ENCODE measurements at places on chromosomes 4 and X.

GRCh38 chrX:98480606-98481005, 1596.9 kb downstream of the RPA4 start:
- DNase-seq = no peak

DNA sequence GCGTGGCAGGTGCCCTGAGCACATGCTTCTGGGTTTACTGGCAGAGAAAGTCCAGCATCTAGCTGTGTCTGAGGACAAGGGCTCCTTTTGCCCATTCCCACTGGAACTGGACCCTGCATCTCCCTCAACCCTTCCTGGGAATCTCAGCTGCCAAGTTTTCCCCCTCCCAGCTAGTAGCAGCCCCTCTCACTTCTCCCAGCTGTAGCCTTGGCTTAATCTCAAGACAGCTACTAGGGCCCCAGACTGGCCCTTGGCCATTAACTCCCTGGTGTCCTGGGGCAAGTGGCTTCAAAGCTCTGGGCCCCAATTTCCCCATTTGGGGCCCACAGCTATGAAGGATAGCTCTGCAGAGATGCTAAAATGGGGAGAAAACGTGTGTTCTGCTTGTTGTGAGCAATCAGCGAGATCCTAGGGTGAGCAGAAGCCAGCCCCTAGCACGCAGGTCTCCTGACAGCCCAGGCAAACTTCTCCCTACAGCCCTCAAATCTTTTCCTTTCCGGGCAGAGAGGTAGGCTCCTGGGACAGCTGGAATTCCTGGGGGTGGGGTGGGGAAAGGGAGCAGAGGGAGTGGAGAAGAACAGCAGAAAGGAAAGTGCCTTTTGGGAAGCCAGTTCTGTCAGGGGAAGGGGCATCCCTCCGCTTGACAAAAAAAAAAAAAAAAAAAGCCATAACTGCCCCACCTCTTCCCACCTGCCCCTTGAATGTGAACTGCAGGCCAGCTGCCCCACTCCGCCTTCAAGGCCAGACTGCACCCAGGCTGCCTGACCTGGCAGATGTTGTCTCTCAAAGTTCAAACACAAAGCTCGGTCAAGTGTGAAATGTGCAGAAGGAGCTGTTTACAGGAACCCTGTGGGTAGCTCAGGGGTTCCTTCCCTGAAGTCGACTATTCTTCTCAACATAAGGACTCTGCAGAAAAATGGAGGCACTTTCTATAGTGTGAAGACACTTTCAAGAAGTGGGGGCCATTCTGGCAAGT, 16.6 kb downstream of the FGD1 start:
- no peak for DNase-seq

DNA sequence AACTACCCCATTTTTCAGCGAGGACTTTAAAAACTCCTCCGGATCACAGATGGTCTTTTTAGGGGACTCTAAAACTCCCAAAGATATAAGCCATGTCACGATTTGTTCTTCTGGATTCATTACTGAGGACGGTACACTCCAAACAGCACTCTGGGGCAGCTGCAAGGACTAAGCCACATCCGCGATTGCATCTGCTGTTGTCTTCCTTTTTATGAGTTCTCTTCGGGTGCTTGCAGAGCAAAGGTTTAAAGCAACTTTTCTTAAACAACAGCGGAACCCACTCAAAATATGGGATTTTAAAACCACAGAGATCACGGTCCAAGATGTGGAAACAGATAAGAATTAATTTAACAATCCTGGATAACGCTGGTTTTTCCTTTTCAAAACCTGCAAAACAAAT, at the start of gene ARHGEF6:
Gene ARHGEF6 (minus strand): TSS at position 170 of the 400 bp plus-strand sequence. CDS start 50 bp downstream, at position 120.
- no peak for DNase-seq

- no peak for DNase-seq
Observed at GRCh38 chrX:10102046-10102704, 54.6 kb upstream of the CLCN4 start.

GRCh38 chrX:46953597-46953996, 41.4 kb downstream of the JADE3 start:
- no peak for DNase-seq

GRCh38 chrX:15939737-15940136, 85.1 kb upstream of the AP1S2 start:
- no peak for DNase-seq

DNA sequence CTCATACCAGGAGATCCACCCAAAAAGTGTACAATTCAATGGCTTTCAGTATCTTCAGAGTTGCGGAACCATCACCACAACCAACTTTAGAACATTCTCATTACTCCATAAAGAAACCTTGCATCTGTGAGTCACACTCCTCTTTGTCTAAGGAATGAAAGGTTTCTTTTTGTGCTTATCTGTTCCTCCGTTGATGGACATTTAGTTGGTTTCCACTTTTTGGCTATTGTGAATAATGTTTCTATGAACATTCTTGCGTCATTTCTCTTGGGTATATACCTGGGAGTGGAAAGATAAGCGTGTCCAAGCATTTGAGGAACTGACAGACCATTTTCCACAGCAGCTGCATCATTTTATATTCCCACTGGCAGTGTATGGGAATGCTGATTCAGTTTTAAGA, 10.6 kb downstream of the FAM184B start:
- DNase-seq = no peak

DNA sequence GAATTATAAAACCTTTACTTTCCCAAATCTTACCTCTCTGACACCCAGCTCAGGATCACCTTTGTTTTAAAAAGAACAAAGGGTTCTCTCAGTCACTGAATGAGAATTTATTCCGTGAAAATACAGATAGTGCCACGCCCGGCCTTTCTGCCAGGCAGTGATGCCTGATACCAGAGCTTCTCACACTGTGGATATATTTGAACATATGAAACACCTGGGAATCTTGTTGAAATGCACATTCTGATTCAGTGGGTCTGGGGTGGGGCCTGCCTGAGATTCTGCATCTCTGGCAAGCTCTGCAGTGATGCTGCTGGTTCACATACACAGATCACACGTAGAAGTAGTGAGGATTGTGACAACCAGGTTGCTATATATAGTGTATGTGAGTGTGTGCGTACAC, 46.0 kb downstream of the ELOVL6 start:
- no peak for DNase-seq

GRCh38 chr4:181525634-181526033, 717.6 kb upstream of the TENM3 start:
- no peak for DNase-seq

DNA sequence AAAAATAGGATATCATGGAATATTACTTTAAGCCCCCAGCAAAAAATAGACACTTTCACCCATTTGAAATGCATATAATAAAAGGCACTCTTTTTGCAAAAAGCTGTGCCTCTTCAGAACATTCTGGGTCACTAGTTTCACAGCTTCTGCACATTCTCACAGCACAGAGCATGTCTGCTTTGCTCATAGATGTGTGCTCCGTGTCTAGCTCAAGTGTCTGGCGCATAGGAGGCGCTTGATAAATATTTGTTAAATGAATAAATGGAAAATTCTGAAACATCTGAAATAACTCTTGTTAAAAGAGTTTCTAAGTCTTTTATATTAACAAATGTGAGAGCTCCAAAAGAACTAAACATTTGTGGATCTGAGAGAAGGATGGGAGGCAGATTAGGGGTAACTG, 275.2 kb downstream of the PTTG2 start:
- DNase-seq = no peak

DNA sequence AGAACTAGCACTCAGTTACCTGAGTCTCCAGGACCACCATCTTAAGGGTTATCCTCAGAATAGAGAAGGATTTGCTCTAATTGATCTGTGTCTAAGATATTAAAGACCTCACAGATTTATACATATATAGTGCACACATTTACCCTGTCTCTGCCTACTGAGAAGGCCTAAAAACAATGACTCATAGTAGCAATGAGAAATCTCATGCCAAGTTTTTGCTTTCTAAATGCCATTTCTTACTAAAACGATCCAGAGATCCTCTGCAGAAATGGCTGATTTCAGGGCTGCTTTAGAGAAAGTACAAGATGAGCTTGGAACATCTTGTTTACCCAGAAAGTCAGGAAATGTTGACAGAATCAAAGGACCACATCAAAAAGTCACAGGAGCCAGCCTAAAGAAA, 79.1 kb upstream of the INPP4B start:
- no peak for DNase-seq

- DNase-seq = no peak
Observed at GRCh38 chr4:187362937-187363857, 632.4 kb upstream of the ZFP42 start.

- DNase-seq = no peak
Observed at GRCh38 chr4:83618991-83619645, 83.2 kb downstream of the GPAT3 start.

DNA sequence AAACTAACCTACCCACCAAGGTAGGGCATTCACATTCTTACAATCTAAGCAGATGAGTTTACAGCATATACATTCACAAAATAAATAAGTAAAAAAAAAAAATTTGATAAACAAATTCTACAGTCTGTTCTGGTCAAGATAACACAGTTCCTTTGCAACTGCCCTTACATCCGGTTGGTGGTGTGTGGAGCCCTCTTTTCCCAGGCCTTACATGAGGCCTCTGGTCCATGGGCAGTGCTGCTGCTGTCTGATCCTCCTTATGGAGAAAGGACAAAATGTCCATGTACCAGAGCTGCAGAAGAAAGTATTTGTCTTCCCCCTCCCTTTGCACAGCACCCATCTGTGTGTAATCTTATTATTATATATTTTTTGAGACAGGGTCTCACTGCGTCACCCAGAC, 2.2 kb upstream of the SEPTIN11 start:
- no peak for DNase-seq

- no peak for DNase-seq
Observed at GRCh38 chrX:1455948-1456280, 3.2 kb upstream of the ASMTL start.

- no peak for DNase-seq
Observed at GRCh38 chr4:174307694-174308093, 24.0 kb downstream of the CEP44 start.

- no peak for DNase-seq
Observed at GRCh38 chr4:84286048-84286447, 213.0 kb downstream of the NKX6-1 start.

GRCh38 chr4:21290562-21290961, 590.3 kb downstream of the PACRGL start:
- no peak for DNase-seq

DNA sequence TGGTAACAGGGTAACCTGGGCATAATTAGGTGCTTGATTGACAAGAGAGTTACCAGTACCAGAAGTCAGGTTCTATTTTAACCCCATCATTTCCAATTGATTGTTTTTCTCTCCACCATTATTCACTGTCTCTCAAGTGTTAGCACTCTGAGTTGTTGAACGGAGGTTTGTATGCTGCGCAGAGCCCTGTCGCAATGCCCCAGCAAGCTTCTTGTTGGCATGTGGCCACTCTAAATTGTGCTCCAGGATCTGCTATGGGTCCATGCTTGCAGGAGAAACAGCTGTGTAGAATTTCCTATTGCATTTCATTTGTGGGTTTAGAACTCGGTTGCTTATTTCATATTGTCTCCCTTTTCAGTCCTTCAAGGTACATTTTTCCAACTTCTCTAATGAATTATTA, 98.2 kb downstream of the KLHL8 start:
- DNase-seq = no peak

- no peak for DNase-seq
Observed at GRCh38 chr4:119310826-119311225, 11.1 kb downstream of the FABP2 start.

DNA sequence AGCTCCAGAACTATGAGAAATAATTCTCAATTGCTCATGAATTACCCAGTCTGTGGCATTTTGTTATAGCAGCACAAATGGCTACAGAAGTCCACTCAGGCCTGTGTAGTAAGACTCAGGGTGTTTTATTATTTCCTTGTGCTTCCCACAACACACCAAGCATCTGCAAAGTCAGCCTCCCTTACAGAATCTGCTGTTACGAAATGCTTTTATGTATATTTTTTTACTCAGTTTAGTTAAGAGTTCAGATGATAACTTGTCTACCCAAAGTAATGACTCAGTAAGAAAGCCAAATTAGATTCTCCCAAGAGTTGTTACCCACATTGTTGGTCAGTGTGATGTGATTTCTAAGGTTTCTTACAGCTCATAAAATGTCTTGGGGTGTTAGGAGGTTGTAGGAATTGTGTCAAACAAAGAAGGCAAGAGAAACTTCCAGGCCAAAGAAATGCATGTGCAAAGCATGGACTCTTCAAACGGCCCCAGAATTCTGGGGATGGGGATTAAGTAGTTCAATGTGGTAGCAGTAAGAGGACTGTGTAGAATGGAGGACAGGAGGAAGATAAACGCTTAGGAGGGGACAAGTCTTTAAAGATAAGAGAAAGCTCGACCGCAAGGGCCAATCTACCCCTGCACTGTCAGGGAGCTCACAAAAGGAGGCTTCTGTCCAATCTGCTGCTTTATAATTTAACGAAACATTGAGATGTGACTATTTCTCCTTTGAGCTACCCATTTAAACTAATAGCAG, 35.4 kb upstream of the TMEM184C start:
- no peak for DNase-seq

- DNase-seq = no peak
Observed at GRCh38 chr4:7922466-7922865, 17.2 kb downstream of the AFAP1 start.

- DNase-seq = no peak
Observed at GRCh38 chr4:8762356-8762755, 109.3 kb downstream of the HMX1 start.

GRCh38 chr4:155679343-155679742, 12.7 kb downstream of the GUCY1A1 start:
- DNase-seq = no peak

GRCh38 chr4:40283413-40283812, 51.7 kb upstream of the CHRNA9 start:
- no peak for DNase-seq

DNA sequence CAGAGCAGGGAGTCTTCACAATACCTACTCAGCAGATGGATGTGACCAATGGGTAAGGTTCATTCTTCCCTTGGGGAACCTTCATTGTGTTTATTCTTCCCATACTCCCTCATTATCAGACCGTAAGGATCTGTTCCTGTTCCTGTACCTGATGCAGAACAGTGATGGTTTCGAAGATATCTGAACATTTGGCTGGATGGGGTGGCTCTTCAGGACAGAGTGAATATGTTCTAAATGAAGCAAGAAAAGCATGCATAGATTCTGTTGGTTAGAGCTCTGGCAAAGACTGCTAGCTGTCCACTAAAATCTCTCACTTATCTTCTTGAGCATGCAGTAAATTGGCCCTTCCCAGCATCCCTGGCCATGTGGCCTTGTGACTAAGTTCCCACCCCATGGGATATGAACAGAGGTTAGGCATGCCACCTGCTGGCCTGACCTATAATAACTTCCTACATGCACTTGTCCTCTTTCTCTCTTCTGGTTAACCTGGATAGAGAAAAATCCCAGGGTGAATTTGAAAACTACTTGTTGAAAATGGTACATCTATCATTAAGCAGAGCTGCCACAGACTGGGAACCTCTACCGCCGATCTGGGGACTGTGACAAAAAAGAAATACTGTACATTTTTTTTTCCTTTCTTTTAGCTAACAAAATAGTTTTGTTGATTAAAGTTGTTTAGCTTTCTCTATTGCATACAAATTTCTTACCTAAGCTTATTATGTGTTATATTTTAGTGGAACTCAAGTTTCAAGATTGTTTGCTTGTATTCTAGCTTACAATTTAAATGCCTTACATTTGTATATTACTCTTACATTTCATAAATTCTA, 60.0 kb upstream of the BANK1 start:
- DNase-seq = no peak

All from cerebellar nuclear complex (tissue), 1 donor.